ENCODE measurements at places on chromosomes 3 and 15. TPM values are rescaled to one million over a fixed set of nuclear protein-coding genes. Genes with fewer than 3 reads are reported as not detected.

The C3orf49 gene
- not detected for total RNA-seq

The SI gene
- not detected for total RNA-seq

The NEIL1 gene
- 66.8 TPM for total RNA-seq

DNA sequence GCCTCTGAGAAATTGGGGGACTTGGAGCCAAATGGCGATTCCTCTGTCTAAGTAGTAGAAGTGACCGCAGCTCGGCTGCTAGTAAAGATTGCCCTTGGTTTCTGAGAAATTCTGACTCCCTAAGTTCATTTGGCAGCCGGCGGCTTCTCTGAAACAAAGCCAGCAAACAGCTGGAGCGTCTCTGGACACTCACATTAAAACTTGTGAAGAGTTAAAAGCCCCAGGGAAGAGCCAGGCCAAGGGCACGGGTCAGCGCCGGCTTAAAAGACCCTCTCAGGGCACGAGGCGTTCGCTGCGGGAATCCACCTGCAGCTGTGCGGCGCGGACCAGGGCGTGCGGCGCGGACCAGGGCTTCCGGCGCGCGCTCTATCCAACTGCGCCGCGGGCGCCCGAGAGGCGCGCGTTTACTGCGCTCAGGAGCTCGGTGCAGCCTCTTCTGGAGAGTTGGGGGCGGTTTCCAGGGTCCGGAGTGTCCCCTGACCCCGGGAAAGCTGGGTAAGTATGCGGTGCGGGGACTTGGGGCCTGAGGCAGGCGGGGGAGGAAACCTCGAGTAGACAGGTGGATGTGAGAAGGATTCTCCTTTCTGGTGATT lies at the start of gene COL6A5:
COL6A5 (plus strand) TSS at position 186 of the 593 bp plus-strand sequence. CDS start 27,967 bp downstream, outside the sequence.
- DNase-seq: no peak

DNA sequence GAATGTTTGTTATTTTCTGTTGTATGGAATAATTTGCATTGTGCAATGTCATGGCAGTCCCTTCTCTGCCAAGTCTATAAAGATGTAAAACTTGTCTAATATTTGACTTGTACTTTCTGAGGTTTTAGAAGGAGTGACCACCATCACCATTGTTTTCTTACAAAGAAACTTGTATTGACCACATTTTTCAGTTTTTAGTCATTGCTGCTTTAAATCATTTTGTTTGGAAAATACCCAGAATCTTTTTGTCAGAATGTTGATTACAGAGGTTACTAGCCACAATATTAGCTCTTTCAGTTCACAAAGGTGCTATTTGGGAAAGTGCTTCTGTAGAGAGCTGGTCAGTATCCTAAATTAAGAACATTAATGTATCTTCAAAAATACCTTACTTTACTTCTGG lies 532.4 kb upstream of the GBE1 start:
- no peak for DNase-seq

- DNase-seq: no peak
Measured at GRCh38 chr15:42228036-42228435, 19.9 kb upstream of the VPS39 start.

- DNase-seq: no peak
Measured at GRCh38 chr15:48976444-48977088, 12.8 kb upstream of the SHC4 start.

- no peak for DNase-seq
Measured at GRCh38 chr15:74613089-74613952, 2.3 kb upstream of the CLK3 start.
